ENCODE measurements at places on chromosomes 2 and 18.

GRCh38 chr2:74004212-74005182 is 19.8 kb downstream of the TET3 start:
- no peak for DNase-seq

- no peak for DNase-seq
Measured at GRCh38 chr2:135056790-135057189, 4.7 kb downstream of the RAB3GAP1 start.

DNA sequence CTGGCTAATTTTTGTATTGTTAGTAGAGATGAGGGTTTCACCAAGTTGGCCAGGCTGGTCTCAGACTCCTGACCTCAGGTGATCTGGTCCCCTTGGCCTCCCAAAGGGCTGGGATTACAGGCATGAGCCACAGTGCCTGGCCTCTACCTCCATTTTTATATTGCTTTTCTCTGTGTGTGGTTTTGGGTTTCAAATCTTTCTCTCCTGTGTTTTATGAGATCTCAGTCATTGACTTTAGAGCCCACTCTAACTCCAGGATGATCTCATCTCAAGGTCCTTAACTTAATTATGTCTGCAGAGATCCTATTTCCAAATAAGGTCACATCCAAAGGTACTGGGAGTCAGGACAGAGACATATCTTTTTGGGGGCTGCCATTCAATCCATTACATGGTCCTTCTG is 24.7 kb downstream of the ARL4C start:
- no peak for DNase-seq

GRCh38 chr2:85915606-85916303 is 27.0 kb upstream of the ST3GAL5 start:
- no peak for DNase-seq

DNA sequence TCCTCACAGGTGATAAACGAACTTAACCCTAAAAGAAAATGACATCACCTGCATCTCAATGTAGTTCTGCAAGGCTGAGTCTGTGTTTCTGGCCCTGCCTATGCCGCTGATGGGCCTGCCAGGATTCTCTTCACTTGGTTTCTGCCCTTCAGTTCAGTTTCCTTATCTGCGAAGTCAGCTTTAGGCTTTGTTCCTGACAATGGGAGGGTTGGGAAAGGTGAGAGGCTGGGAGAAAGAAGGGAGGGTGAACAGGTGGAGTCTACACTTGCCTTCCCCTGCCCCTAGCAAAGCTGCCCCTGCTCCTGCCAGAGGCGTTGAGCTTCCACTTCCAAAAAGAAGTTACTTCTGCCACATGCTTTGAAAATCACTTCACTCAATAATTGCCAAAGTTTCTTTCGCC is 124.0 kb upstream of the APCDD1 start:
- no peak for DNase-seq

GRCh38 chr2:102083393-102083703 is 59.2 kb upstream of the IL1R1 start:
- DNase-seq: no peak

- DNase-seq: no peak
Measured at GRCh38 chr2:217249121-217250012, 389.5 kb upstream of the TNP1 start.

- DNase-seq: no peak
Measured at GRCh38 chr2:62034715-62035114, 129.2 kb downstream of the COMMD1 start.

DNA sequence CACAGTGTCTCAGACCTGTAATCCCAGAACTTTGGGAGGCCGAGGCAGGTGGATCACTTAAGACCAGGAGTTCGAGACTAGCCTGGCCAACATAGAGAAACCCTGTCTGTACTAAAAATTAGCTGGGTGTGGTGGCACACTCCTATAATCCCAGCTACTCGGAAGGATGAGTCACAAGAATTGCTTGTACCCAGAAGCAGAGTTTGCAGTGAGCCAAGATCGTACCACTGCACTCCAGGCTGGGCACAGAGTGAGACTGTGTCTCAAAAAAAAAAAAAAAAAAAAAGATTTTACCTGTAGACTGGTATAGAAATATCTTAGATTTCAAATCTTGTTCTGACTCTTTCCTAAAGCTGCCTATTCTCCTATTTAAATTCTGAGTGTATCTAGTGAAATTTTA is 7.2 kb upstream of the KLHL29 start:
- DNase-seq: no peak

- no peak for DNase-seq
Measured at GRCh38 chr18:55868909-55869308, 280.9 kb upstream of the TCF4 start.

DNA sequence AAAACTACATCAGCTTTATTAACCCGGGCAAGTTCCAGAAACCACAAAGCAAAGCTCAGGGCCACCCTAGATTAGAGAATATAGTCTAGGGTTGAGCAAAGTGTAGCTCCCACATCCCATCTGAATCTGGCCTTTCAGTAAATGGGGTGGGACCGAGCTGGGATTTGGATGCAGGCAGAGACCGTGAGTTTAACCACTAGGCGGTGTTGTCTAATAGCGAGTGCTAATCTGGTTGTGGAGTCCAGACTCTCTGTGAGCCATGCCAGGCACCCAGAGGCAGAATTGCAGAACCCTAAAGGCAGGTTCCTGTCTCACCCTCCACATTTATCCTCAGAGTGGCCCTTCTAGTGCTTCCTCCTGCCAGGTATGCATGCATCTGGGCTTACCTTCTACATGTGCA is 435.9 kb downstream of the TSN start:
- no peak for DNase-seq

DNA sequence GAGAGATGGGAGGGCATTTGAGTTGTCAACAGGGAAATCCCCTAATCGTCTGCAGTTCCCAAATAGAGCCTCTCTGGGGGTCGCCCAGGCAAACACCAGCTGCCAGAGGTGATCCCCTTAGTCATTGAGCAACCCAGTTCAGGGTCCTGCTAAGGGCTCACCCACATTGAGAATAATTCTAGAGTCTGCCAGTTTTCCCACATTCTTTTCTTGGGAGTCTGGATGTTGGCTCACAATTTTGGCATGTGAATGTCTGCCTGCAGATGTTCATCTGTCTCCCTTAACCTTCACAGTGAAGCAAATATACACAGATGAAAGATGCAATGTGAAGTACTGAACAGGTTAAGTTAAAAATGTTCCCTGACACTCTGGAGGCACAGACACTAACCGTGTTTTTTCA is 11.4 kb upstream of the SMIM21 start:
- no peak for DNase-seq

- DNase-seq: no peak
Measured at GRCh38 chr2:19224011-19224410, 134.4 kb downstream of the OSR1 start.

All from stimulated activated CD8-positive, alpha-beta memory T cell treated with anti-CD3 and anti-CD28 coated beads, Interleukin-2, amount 100 ng/mL, for 1 hour (primary cell).